Caki2 (cell line): ENCODE measurements at places on chromosomes 12 and 14.

DNA sequence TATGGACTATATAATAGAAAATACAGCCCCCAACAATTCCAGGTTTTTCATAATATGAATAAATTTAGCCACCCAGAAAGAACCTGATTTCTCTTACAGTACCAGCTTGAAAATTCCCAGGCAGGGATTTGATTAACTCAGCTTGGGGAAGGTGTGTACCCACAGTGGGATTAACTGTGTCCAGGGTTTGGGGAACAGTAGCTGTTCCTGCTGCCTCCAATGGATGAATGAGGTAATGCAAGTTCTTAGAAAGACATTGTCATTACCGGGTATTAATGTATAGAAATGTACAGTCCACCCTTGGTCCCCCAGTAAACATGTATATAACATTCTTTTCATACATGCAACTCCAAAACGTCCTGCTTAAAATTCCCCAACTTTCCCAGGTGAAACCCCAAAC lies 115.6 kb downstream of the LRIG3 start:
- DNase-seq = no peak

DNA sequence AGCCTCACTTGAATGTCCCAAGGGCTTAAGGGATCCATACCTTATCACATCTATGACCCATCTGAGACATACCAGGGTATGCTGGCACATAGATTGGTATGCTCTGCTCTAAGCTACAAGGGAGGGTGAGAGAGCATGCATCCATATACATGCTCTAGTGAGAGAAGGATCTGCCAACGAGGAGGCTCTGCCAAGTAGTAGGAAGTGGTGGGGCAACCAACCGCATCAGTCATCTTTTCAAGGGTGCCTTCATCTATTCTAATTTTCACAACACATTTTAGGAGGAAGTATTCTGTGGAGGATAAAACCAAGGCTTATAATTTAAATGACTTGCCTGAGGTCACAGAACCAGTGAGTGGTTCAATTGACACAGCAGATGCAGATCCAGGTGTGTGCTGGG lies 6.6 kb upstream of the PPM1A start:
- no peak for DNase-seq

DNA sequence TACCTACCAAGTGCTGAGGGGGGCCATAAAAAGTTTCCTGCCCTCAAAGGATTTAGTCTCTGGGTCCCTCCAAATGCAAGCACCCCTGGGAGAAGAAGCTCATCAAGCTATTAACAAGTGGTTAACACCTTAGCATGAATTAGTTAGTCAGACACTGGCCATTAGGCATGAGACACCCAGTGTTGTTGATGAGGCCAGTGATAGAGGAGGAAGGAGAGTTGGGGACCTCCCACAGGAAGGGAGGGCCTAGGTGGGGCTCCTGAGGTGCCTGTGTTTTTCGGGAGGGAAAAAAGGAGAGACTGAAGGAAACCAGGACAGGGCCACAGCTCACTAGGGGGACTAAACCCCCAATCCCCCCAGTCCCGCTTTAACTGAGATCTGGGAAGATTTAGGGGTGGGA lies 4.5 kb upstream of the KRT71 start:
- DNase-seq = no peak

- DNase-seq = no peak
Measured at GRCh38 chr14:98957211-98958047, 314.6 kb downstream of the BCL11B start.

DNA sequence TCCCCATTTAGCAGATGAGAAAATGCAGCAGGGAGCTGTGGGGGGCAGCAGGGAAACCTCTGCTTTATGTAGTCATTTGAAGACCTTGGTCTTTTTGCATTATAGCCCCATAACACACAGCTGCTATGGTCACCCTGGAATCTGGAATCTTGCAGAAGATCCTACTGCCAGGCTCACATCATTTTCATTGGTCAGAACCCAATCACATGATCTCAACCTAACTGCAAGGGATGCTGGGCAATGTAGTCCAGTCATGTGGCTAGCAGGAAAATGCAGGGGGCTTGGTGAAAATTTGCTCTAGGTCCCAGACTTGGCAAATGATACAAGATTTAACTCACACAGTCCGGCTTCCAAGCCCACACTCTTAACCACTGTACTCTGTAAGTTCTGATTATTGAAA lies 1028.7 kb downstream of the AACS start:
- peak; percentile 14 for DNase-seq

- no peak for DNase-seq
Measured at GRCh38 chr12:57134949-57135348, 6.7 kb downstream of the LRP1 start.

DNA sequence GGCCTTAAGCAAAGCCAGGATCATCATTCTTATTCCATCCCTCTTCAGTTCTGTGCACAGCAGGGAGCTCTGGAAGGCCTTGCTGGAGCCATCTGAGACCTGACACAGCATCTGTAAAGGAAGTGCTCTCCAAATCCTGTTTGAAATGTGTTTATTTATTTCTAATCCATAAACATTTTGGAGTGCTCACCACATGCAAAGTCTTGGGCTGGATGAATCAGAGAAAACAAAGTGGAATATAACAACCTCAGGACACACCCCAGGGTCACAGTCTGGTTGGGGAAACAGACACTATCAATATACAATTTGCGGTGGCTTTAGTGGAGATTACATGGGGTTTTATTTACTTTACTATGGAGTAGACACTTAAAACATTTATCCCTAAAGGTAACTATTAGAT lies 54.3 kb downstream of the BMP4 start:
- no peak for DNase-seq

- DNase-seq = no peak
Measured at GRCh38 chr14:92108345-92109254, 2.2 kb upstream of the ATXN3 start.

GRCh38 chr14:58331111-58331510 lies 32.8 kb downstream of the ARID4A start:
- peak; percentile 82 for DNase-seq

- DNase-seq = no peak
Measured at GRCh38 chr12:132314516-132315233, 14.7 kb downstream of the GALNT9 start.

DNA sequence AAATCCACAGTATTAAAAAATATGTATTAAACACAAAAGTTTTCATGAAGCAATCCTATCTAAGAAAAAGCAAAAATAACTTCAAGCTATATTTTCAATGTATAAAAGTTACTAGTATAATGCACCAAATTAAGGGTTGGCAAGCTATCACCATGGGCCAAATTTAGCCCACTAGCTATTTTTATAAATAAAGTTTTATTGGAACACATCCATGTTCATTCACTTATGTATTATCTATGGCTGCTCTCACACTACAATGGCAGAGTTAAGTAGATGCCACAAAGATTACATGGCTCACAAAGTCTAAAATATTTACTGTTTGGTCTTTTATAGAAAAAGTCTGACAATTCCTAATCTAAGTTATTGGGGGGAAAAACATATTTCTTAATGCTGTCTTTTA lies 17.6 kb downstream of the KLHL28 start:
- no peak for DNase-seq

DNA sequence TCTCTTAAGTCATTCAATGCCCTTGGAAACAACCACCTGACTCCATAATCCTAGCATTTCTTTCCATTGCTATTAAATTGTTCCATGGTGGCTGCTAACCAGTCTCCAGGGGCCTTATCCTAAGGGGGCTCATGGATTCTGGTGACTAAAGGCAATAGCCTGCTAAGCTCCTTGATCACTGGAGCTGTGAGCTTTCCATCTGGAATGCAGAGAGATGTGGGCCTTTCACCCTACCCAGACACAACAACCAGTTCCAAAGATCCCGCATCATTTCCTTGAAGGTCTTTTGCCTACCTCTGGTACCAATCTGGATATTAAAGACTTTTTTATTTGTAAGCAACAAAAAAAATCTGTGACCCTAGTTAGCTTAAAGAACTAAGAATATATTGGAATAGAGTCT lies 32.9 kb downstream of the NDUFA12 start:
- no peak for DNase-seq
